ENCODE measurements at places on chromosomes 12 and 14.

- no peak for DNase-seq
Measured at GRCh38 chr12:120132054-120132836, 15.7 kb upstream of the RAB35 start.

- DNase-seq: peak; percentile 26
Measured at GRCh38 chr12:9378430-9378835, 170.2 kb upstream of the PZP start.

DNA sequence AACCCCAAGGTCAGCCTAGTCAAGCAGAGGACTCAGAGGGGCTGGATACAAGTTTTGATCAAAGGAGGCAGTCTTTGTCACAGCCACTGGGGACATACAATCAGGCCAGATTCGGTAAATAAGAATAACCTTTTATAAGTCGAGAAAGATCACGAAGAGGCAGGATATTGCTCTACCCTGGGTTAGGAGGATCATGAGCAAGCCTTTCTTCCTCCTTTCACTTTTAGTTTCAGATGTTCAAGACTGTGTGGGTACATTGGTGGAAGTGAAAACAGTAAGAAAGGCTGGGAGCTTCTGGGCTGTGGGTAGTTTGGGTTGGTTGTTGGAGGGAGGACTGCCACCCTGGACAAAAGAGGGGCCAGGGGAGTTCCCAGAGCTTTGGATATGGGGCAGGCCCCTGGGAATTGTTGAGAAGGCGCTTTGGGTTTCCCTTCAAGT is 127.7 kb downstream of the SNAPC1 start:
- no peak for DNase-seq

DNA sequence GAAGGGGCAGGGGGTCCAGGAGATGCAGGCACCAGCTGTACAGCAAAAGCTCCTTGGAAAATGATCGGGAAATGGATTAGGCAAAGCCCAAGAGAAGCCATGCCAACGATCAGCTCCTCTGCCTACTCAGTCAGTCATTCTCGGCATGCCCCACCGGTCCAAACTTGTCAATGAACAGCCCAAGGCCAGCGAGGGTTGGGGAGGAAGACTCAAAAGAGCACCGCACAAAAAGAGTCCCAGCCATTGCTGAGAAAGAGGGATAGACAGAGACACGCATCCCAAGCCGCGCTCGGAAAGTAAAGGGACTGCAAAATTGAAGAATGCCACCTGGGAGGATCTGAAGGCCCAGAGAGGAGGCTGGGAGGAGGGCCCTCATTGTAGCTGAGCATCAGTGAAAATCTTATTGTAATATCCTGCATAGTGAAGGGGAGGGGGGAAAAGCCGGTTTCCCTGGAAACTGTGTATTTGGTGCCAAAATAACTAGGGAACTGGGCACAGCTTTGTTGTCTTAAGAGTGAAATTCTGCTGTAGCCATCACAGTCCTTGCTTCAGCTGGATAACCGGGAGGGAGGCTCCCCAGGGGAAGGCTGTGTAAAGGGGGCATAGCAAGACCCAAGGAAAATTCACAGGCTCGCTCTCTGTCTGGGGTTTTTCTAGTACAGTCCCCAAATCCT is 4.7 kb downstream of the KDM2B start:
- DNase-seq: no peak
